ENCODE measurements at places on chromosomes 16 and 17.

GRCh38 chr16:66207883-66208265 is 158.6 kb upstream of the CDH5 start:
- DNase-seq, result no peak

GRCh38 chr16:50861970-50862411 is 120.1 kb downstream of the CYLD start:
- DNase-seq, result no peak

GRCh38 chr17:47875011-47875985 is 20.7 kb upstream of the SP2 start:
- DNase-seq, result no peak

DNA sequence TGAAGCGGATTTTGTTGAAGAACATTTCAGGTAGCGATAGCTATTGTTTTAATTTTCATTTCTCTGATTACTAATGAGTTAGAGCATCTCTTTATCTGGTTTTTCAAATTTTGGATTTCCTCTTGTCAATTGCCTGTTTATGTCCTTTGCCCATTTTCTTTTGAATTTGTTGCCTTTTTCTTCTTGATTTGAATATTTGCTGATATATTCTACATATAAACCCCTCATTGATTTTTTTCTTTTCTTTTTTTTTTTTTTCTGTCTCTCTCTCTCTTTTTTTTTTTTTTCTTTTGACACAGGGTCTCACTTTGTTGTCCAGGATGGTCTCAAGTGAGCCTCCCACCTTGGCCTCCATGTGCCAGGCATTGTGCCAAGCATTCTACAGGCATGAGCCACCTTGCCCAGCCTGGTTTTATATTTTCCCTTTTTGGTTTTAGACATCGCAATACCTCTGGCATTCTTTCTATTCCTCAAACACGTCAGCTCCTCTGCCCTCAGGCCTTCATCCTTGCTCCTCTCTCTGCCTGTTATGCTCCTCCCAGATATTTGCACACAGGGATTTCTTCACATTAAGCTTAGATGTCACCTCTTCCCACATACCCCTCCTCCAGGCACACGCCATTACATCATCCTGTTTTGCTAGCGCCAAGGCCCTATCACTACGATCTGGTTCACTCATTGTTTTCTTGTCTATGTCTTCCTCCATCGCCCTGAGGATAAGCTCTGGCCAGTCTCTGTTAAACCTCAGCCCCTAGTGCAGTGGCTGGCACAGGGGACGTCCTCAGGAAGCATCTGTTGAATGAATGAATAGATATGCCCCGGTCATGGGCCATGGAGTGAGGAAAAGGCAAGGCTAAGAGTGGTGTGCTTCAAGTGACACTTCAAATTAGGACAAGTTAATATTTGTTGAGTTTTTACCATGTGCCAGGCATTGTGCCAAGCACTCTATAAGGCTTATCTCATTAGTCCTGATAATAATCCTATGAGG is 8.6 kb downstream of the SARM1 start:
- no peak for DNase-seq

DNA sequence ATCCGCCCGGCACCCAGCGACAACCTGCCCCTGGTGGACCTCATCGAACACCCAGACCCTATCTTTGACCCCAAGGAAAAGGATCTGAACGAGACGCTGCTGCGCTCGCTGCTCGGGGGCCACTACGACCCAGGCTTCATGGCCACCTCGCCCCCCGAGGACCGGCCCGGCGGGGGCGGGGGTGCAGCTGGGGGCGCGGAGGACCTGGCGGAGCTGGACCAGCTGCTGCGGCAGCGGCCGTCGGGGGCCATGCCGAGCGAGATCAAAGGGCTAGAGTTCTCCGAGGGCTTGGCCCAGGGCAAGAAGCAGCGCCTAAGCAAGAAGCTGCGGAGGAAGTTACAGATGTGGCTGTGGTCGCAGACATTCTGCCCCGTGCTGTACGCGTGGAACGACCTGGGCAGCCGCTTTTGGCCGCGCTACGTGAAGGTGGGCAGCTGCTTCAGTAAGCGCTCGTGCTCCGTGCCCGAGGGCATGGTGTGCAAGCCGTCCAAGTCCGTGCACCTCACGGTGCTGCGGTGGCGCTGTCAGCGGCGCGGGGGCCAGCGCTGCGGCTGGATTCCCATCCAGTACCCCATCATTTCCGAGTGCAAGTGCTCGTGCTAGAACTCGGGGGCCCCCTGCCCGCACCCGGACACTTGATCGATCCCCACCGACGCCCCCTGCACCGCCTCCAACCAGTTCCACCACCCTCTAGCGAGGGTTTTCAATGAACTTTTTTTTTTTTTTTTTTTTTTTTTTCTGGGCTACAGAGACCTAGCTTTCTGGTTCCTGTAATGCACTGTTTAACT is 1.0 kb downstream of the NOG start:
- peak; percentile 4 for DNase-seq

DNA sequence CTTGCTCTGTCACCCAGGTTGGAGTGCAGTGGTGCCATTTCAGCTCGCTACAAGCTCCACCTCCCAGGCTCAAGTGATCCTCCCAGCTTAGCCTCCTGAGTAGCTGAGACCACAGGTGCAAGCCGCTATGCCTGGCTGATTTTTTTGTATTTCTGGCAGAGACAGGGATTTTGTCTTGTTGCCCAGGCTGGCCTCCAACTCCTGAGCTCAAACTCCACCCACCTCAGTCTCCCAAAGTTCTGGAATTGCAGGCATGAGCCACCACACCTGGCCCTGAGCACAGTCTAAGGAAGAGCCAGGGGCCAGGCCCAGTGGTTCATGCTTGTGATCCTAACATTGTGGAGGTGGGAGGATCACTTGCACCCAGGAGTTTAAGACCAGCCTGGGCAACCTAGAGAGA is 21.8 kb upstream of the BCO1 start:
- no peak for DNase-seq

DNA sequence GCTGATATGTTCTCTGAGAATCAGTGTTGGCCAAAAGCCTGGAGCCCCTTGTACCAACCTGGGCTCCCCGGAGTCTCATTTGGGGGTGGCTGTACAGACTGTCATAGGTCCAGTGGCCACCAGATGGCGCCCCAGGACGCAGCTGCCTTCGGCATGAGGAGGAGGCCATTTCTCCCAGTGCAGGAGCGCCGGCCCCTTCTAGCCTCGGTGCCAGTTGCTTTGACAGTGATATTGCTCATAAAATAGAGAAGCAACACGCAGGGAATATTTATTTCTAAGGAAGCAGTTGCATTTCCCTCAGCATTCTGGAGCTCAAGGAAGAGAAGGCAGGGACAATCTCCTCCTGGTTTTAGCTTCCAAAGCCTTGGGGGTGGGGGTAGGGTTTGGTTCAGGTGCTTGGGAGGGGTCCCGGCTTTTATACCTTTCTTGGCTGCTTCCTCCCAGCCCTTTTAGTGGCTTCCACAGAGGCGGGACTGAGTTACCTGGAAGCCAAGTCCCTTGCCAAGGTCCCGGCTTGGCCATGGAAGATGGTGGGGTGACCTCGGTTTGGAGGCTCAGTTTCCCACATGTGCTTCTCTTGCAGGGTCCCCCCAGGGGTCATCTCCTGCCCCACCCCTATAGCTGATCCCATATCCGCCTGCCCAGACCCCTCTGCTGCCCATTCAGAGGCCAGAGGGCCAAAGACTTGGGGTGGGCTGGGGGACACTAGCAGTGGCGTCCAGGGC is 117.8 kb upstream of the CDC42EP4 start:
- peak; percentile 81 for DNase-seq
